Gastrocnemius medialis (tissue), 4 donors: ENCODE measurements at places on chromosomes 4 and X. TPM values are rescaled to one million over a fixed set of nuclear protein-coding genes. Genes with fewer than 3 reads are reported as not detected.

SPANXC gene
- total RNA-seq, result not detected

CWH43 gene
- 0.10 TPM for total RNA-seq

DNA sequence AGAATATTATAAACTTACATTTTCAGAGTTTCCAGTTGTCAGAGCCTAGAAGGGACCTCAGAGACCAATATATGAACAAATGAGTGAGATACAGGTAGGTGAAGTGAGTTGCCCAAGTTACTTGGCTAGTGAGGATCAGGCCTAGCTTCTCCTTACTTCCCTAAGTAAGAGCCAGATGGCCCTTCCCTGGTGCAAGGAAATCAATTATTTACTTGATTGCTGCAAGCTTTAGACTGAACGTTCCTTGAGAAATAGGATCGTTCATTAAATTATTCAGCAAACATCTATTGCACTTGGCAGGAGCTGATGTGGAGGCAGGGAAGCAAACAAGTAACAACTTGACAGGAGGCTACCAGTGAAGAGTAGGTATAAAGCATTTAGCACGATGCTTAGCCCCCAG is 117.8 kb downstream of the EFHC2 start:
- H3K36me3 ChIP-seq, result no peaks in the 10 kb centered on the region
- H3K27ac ChIP-seq, result no peak overlapping the region
- no peaks in the 10 kb centered on the region for H3K4me1 ChIP-seq
- H3K4me3 ChIP-seq, result no peak overlapping the region
- no peak for DNase-seq

- H3K4me3 ChIP-seq, result no peak overlapping the region
- no peak for DNase-seq
- H3K27ac ChIP-seq, result no peak overlapping the region
- no peaks in the 10 kb centered on the region for H3K27me3 ChIP-seq
- H3K4me1 ChIP-seq, result no peaks in the 10 kb centered on the region
Observed at GRCh38 chrX:88604433-88605221, 142.4 kb upstream of the CPXCR1 start.

DNA sequence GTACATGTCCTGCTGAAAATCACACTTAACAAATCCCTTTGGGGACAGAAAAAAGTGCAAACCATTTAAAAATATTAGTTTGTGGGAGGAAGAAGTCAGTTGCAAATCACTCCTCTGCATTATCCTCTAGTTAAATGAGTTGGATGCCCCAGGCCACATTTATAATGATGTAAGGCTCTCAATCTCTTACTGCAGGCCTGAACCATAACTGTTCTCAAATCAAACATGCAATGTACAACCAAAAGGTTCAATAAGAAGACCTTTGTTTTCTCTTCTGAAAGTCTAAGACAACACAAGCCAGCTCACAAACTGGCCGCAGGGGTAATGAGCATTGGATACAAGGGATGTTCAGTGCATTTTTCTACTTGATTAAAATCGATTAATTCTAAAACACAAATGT is 39.7 kb downstream of the IGFBP7 start:
- peaks cover 13% of the 10 kb centered on the region for H3K4me1 ChIP-seq
- no peak overlapping the region for H3K27ac ChIP-seq
- no peak for DNase-seq
- H3K27me3 ChIP-seq, result no peaks in the 10 kb centered on the region
- no peak overlapping the region for H3K4me3 ChIP-seq

DNA sequence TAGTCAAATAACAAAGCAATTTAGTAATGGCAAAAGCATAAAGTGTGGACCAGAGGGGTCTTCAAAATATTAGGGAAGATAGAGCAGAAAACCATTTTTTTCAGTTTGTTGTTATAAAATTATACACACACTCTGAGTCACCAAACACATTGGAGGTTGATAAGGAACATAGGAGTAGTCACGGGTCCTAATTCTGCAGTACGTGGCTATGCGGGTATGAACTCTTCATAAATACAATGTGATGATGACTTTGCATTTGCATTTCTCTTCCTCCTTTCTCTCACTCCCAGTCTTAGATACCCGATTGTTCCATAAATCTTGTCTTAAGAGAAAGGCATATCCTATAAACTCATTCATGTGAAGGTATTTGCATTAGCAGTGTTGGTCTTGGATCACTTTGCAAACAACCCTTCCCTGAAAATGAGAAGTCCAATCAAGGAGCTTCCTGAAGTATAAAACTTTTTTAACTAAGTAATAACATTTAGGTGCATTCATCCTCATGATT is 223.6 kb downstream of the PALLD start:
- H3K27me3 ChIP-seq, result no peaks in the 10 kb centered on the region
- no peak overlapping the region for H3K4me3 ChIP-seq
- peaks cover 24% of the 10 kb centered on the region for H3K4me1 ChIP-seq

DNA sequence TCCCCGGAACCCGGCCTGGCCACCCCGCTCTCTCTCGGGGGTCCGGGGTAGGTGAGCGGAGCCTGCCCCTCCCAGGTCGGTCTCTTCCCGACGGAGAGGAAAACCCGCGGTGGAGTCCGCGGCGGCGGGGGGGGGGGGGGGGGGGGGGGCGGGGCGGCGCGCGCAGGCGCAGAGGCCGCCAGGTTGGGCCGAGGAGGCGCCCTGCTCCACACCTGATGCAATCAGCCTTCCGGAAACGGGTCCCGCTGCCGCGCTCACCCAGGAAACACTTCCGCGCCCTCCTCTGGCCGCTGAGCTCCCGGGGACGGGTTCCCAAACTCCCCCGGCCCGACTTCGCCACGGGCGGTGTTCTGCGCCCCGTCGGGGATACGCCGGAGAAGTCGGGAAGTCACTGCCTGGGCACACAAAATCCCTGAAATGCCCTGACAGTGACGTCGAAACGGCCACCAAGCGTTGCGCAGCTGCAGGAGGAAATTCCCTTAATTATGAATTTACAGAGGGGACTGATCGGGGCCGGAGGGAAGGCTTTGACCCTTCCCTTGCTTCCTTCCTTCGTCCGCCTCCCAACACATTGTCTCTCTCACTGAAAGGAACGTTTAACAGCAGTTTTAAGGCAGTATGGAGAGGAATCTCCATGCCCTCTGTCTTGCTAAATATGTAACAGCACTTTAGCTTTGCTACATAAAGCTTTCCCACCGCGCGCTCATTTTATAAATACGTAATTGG is 2.1 kb upstream of the APBB2 start:
- H3K27ac ChIP-seq, result peak overlapping the region; percentile 72
- no peaks in the 10 kb centered on the region for H3K27me3 ChIP-seq
- peak overlapping the region; percentile 81 for H3K4me3 ChIP-seq
- DNase-seq, result peak; percentile 42
- peaks cover 36% of the 10 kb centered on the region for H3K4me1 ChIP-seq
- H3K36me3 ChIP-seq, result no peaks in the 10 kb centered on the region

GRCh38 chrX:119087121-119087520 is 14.3 kb downstream of the CT47C1 start:
- H3K27ac ChIP-seq, result no peak overlapping the region
- H3K27me3 ChIP-seq, result no peaks in the 10 kb centered on the region
- H3K4me1 ChIP-seq, result no peaks in the 10 kb centered on the region
- no peak for DNase-seq
- no peaks in the 10 kb centered on the region for H3K36me3 ChIP-seq
- no peak overlapping the region for H3K4me3 ChIP-seq

DNA sequence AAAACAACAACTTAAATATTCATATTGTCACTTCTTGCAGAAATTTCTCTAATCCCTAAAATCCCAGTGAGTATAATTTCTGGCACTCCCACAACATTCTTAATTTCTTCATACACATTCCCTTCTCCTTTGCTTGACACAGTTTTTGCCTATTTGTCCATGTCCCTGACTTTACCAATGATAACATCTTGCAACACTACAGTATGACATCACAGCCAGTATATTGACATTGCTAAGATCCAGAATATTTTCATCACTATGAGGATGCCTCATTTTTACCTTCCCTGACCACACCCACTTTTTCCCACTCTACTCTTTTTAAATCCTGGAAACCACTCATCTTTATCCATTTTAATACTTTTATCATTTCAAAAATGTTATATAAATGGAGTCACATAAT is 292.3 kb upstream of the GK2 start:
- no peaks in the 10 kb centered on the region for H3K4me1 ChIP-seq
- no peak for DNase-seq
- H3K27me3 ChIP-seq, result no peaks in the 10 kb centered on the region

DNA sequence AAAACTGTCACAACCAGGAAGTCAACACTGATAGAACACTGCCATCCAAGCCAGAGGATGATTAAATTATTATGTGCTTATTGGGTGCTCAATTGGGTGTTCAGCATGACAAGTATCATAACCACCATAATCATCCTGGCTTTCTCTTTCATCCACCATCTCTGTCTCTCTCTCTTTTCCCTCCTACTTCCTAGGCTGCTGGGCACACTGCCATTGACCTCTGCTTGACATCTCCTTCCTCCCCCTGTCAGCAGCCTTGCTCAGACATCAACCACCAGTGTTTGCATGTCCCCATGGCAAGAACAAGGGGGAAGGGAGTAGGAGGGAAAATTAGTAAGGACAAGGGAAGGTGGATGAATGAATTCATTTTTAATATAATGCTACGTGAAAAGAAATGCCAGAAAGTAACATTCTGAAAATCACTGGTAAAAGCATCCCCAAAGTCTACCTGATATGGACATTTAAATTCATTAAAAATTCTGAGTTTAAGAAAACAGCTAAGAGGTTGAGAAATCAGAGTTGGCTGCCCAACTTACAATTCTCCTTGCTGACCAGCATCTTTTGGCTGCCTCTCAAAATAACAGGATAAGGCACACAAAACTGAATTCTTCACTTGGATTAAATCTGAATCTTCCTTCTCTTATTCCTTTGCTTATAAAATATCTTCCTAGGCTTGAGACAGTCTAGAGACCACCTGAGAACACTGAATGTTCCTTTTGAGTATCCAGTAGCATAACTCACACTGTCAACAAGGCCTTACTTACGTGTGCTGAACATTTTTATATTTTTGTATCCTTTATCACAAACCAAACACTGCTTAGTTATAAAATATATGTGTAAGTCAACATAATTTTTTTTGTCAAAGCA is 48.5 kb downstream of the SNCA start:
- DNase-seq, result no peak
- no peaks in the 10 kb centered on the region for H3K27me3 ChIP-seq
- no peaks in the 10 kb centered on the region for H3K4me1 ChIP-seq
- no peak overlapping the region for H3K4me3 ChIP-seq
- no peaks in the 10 kb centered on the region for H3K36me3 ChIP-seq
- H3K27ac ChIP-seq, result no peak overlapping the region

DNA sequence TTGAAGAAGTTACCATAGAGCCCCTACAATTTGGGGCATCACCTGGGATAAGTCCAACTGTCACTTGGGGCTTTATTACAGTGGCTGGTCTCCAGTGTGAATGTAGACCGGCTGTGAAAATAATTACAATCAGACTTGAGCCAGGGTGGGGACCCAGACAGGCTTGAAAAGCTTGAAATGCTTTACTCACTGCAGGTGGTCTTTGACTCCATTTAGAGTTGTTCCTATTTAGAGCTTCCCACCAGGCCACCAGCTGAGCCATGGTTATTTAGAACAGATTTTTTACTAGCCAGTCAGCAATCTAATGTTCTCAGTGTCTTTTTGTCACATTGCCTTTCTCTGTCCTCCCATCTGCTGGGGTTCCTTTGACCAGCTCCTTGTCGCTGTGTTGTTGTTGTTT is 5.7 kb downstream of the ARHGAP10 start:
- no peak overlapping the region for H3K4me3 ChIP-seq
- no peaks in the 10 kb centered on the region for H3K36me3 ChIP-seq
- no peak overlapping the region for H3K27ac ChIP-seq
- no peak for DNase-seq
- H3K27me3 ChIP-seq, result no peaks in the 10 kb centered on the region

DNA sequence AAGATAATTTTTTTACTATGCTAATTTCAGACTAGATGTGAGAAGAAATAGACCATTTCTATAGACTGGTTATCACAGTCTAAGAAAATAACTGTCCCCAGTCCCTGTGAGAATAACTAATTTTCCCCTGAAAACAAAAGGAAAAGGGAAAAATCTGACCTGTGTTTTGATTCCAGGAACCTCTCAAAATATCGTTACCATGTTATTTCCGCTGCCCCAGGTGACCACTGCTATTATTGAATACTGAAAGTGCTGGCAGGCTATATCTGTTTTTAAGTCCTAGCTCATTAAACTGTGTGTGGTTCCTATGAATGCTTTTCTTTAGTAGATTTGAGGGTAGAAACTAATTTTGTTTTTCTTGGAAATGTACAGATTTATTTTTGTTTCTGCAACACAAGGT is 83.6 kb downstream of the GAB1 start:
- H3K27me3 ChIP-seq, result no peaks in the 10 kb centered on the region
- no peak overlapping the region for H3K4me3 ChIP-seq
- peaks cover 6% of the 10 kb centered on the region for H3K36me3 ChIP-seq
- H3K4me1 ChIP-seq, result peaks cover 18% of the 10 kb centered on the region
- no peak for DNase-seq

DNA sequence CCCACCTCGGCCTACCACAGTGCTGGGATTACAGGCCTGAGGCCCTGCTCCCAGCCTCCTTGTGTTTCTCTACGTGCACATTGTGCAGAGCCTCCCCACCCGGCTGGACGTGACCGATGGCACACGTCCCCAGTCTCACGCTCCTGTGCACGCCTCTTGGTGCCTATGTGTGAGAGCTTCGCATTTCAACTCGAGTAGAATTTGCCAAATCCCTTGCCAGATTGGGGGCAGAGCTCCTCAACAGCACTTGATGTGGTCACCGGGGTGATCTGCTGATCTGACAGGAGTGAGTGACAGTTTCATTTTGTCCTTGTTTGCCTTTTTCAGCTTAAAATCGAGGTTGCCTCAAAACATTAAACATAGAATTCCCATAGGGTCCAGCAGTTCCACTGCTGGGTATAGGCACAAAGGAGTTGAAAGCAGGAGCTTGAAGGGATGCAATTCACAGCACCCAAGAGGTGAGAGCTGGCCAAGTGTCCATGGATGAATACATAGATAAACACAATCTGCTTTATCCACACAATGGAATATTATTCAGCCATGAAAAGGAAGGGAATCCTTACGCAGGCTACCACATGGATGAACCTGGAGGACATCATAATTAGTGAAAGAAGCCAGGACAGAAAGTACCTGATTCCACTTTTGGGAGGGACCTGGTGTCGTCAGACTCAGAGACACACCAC is 17.6 kb downstream of the TMEM187 start:
- no peaks in the 10 kb centered on the region for H3K27me3 ChIP-seq
- no peaks in the 10 kb centered on the region for H3K36me3 ChIP-seq
- H3K27ac ChIP-seq, result no peak overlapping the region
- DNase-seq, result no peak
- no peaks in the 10 kb centered on the region for H3K4me1 ChIP-seq
- H3K4me3 ChIP-seq, result no peak overlapping the region
